T-helper 17 cell (primary cell): ENCODE measurements at places on chromosomes 5 and 9.

DNA sequence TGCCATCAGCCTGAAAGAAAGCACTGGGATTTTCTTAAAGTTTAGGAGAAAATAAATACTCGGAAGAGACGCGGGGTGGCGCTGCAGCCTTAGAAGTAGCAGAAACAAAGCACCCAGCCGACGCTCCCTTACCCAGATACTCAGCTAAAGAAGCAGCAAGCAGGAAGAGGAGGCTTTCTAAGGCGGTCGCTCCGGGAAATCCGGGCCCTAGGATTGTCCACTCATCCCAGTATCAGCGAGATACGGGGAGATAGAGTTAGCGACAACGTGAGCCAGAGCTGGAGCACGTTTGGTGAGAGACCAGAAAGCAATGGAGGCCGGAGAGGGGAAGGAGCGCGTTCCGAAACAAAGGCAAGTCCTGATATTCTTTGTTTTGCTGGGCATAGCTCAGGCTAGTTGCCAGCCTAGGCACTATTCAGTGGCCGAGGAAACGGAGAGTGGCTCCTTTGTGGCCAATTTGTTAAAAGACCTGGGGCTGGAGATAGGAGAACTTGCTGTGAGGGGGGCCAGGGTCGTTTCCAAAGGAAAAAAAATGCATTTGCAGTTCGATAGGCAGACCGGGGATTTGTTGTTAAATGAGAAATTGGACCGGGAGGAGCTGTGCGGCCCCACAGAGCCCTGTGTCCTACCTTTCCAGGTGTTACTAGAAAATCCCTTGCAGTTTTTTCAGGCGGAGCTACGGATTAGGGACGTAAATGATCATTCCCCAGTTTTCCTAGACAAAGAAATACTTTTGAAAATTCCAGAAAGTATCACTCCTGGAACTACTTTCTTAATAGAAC, at the start of gene PCDHB2:
Gene PCDHB2, plus strand, starts transcription at position 135 of the 782 bp plus-strand sequence. Its CDS starts 176 bp downstream, at position 311.
- DNase-seq, result no peak

DNA sequence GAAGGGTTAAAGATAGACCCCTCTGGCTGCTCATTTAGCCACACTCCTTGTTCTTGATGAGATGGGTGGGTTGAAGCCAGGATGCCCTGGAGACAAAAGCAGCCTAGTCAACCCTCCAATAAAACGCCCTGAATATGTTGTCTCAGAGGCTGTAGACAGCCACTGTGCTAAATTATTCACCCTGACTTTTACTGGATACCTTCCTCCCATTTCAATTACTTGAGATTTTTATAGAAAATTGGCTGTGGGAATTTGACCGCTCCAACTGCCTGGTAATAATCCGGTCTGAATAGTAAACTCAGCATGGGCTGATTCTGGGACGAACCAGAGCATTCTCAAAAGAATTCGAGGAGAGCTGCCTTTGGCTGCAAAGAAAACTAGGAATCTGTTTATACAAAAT, 104.2 kb downstream of the SNX18 start:
- DNase-seq, result no peak

DNA sequence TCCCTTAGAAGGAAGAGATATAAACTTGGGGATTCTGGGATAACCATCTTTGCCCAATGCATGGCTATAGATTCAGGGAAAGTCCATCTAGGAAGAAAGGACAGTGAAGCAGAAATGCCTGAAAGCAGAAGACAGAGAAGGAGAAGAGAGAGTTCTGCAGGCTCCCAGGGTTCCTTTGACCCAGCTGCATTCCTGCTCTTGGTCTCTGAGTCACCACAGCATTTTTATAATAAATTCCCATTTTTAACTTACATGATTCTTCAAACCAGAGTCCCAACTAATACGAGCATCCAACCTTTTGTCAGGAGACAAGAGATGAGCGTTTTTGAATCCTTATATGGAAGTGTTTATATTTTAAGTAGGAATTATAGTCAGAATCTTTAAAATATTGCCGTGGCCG, 12.0 kb upstream of the AOPEP start:
- no peak for DNase-seq

DNA sequence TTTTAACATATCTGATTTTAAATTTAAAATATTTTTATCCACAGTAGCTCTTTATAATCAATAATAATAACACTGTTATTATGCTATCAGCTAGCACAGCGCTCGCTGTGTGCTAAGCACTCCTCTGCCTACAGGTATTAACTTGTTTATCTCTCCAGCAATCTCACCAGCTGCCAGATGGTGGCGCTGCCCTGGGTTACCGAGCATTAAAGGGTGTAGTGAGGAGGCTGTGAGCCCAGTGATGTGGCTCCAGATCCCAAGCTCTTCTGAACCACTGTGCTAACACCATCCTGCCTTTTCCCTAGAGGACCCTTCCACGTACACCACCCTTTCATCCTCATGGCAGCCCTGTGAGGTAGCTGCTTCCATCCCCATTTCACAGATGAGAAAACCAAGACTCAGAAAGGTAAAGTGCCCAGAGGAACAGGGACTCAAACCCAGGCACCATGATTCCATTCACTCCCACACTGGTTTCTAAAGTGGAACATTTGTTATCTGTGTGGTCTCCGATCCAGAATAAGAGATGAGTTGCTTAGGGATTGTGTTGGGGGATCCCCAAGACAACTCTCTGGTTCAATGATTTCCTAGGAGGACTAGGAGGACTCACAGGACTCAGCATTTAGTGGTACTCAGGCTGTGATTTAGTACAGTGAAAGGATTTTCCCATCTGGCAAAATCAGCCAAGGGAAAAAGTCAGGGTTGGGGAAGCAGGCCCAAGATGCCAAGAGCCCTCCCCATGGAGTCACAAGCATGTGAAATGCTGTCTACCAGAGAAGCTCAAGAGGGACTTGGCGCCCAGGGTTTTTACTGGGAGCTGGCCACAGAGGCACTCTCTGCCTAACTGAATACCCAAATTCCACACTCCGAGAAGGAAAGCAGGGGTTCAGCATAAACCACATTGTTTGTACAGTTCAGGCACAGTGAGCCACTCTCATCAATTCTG, 7.0 kb downstream of the IGFBPL1 start:
- DNase-seq, result no peak

DNA sequence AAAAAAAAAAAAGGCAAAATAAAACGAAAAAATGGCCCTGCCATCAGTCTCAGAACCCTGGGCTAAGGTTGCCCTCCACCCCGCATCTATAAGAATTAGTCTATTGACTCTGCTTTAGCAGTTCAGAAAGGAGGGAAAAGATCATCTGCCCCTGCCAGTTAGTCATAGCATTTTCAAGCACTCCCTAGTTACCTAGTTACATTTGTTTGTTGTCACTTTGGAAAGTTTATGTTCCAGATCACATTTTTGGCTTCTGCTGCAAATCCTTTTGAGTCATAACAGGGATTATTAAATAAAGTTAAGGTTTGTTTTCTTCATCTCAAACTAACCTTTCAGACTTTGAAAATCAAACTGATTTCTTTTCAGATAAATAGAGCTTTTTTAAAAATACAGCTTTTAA, 52.1 kb downstream of the AQP7 start:
- no peak for DNase-seq

GRCh38 chr5:419970-420369, 23.0 kb upstream of the EXOC3 start:
- no peak for DNase-seq

DNA sequence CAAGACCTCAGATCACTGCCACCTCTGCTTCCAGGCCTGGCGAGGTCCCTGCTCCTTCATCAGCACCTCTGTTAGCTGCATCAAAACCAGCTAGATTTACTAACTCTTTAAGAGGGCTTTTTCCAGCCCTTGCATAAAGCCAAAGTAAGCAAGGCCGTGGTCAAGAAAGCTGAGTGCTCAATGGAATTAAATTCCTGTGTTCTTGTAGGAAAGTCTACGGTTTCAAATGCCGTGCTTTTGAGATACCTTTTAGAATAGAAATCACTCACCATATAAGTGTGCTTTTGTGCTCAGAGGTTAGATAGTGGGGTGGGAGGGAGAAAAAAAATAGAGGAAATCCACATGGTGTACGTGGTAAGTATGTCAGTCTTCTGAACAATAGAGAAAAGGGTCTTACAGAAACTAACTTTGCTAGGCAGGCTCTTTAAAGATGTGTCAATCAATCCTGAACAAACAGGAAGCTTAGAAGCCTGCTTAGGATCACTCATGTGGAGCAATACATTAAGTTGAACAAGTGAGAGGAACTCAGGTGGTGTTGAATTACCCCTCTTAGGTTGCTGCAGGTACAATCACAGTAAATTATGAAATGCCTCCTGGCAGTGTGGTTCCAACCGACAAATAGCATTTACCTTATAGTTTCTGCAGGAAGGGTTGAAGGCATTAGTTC, 79.7 kb downstream of the SEMA6A start:
- no peak for DNase-seq

DNA sequence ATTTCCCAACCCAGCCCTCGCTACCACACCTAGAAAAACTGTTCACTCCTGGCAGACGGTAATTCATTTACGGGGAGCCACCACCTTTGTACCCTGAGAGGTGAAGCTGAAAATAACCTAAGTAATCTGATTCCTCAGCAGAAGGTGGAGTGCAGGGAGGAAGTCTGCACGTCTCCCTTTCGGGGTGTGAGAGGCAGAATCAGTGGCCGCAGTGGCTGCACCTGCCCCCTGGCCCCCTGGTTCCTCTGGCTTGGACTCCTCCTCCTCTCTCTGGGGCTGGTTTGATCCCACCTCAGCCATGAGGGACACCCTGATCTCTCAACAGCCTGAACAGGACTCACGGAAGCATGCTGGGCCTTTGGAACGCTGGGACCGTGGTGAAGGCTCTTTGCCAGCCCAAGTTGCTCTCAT, 10.5 kb downstream of the TMEM174 start:
- DNase-seq, result no peak

DNA sequence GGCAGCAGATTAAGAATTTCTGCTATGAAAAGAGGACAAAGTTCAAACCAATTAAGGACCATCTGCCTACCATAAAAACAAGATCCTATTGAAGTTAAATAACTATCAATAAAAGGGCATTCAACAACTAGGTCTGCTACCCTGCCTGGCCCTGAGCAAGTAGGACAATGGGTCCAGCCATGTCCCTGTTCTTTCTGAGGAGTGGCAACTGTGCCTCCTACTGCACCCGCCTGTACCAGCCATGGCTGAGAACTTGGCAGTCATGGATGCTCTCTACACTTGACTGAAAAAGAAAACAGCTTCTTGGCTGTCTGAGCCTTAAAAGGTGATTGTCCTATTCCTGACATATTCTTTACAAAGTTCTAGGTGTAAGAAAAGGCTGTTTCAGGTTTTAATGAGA, 652.4 kb downstream of the PDE4D start:
- DNase-seq, result no peak

DNA sequence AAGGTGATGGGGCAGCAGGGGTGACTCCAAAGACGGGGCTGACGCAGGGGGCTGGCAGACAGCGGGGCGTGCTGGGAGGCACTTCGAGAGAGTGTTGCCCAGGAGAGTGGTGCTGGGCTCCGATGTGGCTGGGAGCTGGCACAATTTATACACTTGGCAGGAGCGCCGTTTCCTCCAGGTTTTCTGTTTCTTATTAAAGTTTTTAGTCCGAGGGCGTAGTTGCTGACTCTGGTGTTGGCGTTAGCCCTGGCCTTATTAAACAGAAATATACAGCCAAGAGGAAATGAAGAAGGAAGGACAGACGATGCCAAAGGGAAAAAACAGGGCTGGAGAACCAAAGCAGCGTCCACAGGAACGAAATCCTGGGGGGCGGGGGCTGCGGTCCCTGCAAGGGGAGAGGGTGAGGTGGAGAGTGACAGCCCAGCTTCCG, 139.6 kb upstream of the PHYKPL start:
- DNase-seq, result no peak

- no peak for DNase-seq
Measured at GRCh38 chr5:141478321-141478945, 2.7 kb downstream of the PCDHGC3 start.

GRCh38 chr9:77883133-77883532, 148.5 kb downstream of the GNAQ start:
- no peak for DNase-seq

DNA sequence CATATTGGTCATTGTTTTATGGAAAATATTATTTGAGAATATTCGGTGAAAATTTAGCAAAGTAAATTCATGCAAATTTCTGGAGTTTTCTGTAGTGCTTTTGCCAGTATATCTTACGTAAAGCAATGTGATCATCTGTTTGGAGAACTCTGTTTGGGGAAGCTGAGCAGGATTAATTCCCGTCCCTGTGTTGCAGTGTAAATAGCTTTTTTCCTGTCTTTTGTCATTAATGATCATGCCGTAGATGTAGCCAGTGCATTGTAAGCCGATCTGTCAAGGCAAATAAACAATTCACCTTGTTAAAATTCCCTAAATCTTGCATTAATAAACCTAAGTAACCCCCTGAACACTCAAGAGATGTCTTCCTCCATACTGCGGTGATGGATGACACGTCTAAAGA, 39.2 kb downstream of the PPIC start:
- DNase-seq, result no peak

GRCh38 chr5:43643327-43643726, 40.3 kb downstream of the NNT start:
- DNase-seq, result no peak

DNA sequence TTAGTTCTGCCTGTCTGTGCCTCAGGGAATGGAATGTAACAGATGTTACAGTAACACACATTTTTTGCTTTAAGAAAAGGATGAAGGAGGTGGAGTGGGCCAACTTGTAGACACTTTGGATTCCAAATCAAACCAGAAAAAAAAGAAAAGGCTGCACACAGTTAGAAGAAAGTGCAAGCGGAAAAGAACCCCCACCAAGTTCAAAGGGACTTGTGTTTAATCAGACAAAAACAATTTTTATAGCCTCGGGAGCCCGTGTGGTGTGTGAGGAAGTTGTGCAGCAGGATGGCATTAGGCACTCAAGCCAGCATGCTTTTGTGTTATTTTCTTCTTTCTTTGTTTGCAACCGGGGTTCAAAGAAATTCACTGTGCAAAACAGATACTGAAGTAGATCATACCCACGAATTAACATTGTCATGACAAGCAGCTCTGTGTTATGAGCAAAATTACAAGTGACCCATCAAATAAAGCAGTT, 189.5 kb downstream of the SEMA5A start:
- no peak for DNase-seq

DNA sequence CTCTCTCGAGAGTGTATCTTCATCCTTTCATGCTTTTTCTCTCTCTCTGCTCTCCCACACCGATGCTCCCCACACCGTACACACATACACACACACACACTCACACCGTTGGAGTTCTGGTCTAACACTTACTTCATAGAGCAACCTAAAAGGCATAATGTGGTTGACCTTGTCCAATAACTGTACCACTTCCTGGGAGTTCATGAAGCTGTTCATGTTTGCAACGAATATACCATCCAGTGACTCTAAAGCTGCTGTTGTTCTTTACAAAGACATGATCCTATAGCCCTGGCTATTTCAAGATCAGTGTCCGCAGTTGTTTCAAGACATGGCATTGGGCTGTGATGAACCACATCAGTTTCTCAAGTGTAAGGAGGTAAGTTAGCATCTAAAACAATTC, 10.0 kb downstream of the MEF2C start:
- DNase-seq, result no peak

DNA sequence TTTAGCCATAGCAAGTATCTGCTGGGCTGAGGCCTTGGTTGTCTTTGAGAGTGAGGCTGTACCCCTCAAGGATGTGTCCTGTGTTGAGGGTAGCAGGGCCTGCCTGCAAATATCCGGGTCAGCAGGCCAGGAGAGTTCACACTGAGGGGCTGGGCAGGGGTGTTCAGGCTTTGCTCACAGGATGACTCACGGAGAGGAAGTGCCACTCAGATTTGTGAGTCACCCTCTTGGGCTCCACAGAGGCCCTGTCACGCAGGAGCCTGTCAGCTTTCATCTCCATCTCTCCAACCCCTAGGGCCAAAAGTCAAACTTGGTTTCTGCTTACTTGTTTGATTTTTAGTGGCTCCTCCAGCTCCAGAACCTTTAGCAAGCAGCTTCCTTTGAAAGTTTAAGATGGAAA, 211.5 kb downstream of the SEC61B start:
- no peak for DNase-seq
